NCI-H1436 treated with DMSO at 0.1 percent for 48 hours (cell line): ENCODE measurements at places on chromosomes 6 and 20.

DNA sequence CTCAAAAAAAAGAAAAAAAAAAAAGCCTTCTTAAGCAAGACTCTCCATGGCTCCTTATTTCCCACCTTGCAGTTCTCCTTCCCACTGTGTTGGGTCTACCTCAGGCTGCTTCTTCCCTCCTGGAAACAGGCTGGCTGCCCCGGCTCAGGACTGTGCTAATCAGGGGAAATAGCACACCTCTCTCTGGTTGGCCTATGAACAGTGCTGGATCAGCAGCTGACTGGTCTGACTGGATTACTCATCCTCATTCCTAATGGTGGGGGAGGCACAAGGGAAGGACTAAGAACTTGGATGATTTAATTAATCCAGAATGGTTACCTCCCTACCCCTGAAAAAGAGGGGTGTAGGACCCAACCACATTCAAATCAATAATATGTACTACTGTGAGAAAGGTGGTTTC lies 3.9 kb upstream of the SRSF3 start:
- no peak for DNase-seq

- no peak for DNase-seq
These were observed 51.6 kb upstream of the ASIP start for GRCh38 chr20:34189572-34190163.

DNA sequence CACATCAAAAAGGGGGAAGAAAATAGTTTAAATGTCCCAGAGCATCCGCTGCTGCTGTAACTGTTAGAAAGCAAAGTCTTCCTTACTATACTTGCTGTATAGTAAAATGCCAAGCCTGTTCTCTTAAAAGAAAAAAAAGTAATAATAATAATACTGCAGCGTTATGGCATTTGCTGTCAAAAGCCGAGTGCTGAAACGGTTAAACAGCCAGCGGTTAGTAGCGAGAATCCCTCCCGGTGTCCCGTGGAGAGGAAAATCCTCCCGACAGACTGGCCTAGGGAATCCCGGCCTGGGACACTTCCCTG lies 19.5 kb upstream of the NFATC2 start:
- no peak for DNase-seq

- DNase-seq = no peak
These were observed 79.5 kb downstream of the AGPAT4 start for GRCh38 chr6:161194374-161194773.

GRCh38 chr6:161079566-161080262 lies 88.1 kb downstream of the MAP3K4 start:
- no peak for DNase-seq

DNA sequence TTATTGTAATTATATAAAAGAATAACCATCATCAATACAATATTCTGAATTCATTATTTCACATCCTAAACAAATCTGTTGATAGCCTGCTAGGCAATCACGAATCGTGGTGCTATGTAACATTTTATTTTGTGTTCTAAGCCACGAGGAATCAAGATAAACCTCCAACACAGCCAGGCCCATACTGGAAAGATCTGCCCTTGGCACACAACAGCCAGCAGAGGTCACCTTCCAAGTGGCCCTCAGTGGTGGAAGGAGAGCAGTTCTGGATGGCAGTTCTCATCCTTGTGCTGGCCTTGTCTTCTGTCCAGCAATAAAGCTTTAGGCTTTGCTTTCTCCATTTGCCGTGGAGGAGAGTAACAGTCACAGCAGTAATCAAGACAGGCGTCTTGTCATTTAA lies 13.2 kb downstream of the ZNF831 start:
- DNase-seq = no peak

- no peak for DNase-seq
These were observed 3.8 kb upstream of the NPEPL1 start for GRCh38 chr20:58688840-58689239.

- no peak for DNase-seq
These were observed 8.9 kb downstream of the SMLR1 start for GRCh38 chr6:130836055-130836640.

- DNase-seq = no peak
These were observed 188.8 kb upstream of the BTBD3 start for GRCh38 chr20:11728937-11729336.

- peak; percentile 47 for DNase-seq
These were observed 931 bp upstream of the UCKL1 start for GRCh38 chr20:63957004-63957689.

DNA sequence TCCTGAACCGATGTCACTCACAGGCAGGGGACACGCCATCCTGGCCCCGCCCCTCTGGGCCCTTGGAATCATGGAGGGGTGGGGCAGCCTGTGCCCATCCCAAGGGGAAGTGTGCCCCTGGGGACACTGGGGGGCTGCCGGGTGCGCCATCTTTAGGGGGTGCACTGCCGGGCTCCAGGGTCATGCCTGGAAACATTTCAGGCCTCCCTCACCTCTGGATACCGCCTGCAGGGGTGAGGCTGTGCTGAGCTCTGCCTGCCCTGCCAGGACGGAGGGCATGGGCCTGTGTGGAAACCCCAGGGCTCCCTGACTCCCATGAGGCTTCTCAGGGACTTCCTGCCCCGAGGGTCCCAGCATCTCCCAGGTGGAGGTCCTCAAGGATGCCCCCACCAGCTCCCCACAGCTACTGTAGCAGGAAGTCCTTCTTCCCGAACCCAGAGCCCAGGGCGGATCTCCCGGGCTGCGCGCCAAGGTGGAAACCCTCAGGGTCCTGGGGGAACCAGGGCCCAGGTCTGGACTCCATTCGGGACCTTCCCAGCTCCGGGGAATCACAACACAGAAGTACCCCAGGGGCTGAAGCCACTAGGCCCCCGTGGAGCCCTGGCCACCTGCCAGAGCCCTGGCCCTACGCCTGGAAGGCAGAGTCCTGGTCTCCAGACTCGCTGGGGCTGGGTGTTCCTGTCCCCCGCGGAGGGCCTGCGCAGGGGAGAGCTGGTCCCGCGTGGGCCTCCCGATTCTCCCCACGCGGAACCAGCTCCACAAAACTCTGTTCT lies 15.6 kb downstream of the CHRNA4 start:
- no peak for DNase-seq

DNA sequence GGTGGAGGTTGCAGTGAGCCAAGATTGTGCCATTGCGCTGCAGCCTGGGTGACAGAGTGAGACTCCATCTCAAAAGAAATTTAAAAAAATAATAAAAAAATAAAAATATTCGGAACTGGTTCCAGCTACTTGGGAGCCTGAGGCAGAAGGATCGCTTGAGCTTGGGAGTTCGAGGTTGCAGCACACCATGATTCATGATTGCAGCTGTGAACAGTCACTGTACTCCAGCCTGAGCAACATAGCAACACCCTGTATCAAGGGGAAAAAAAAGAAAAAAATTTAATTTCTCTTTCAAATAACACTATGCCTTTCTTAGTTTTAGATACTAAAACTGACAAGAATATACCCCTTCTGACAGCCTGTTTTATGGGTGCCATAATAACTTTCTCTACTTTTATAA lies 10.5 kb downstream of the KDM1B start:
- no peak for DNase-seq

DNA sequence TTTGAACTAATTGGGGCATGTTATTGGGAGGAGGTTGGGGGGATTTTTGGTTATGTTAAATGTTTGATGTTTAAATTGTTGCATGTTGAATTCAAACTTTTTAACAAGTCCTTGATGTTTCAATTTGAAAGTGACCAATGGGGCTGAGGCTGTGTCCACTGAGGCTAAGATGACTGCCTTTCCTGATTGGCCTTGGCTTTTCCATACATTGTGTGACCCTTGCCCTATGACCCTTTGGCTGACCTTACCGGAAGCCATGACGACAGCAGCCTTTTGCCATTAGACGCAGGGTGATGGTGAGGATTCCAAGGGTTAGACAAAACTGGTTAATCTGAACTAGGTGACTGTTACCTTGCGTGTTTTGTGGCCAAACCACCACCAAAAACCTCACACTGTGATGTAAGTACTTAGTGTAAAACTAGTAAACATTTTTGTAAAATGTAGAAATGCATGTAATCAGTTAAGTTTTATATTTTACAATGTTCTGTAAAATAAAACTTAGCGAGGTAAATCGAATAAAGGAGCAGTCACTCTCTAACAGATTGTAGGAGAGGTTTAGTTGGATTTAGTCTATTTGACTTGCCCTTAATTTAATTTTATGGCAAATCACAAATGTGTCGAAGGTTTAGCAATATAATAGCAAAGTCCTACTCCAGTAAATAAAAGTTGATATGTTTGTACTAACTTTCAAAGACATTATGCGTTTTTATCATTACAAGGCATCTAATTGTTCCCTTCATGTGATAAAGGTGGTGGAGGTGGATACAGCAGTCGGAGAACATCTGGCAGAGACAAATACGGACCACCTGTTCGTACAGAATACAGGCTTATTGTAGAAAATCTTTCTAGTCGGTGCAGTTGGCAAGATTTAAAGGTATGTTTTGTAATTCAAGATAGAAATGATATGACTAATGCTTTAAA lies 1.6 kb downstream of the SRSF6 start:
- DNase-seq = no peak

GRCh38 chr6:109339906-109340678 lies 42.2 kb downstream of the CD164 start:
- DNase-seq = no peak

GRCh38 chr6:133360194-133360593 lies 119.0 kb downstream of the EYA4 start:
- no peak for DNase-seq

- DNase-seq = no peak
These were observed 523.9 kb upstream of the POU3F2 start for GRCh38 chr6:98310443-98310842.

DNA sequence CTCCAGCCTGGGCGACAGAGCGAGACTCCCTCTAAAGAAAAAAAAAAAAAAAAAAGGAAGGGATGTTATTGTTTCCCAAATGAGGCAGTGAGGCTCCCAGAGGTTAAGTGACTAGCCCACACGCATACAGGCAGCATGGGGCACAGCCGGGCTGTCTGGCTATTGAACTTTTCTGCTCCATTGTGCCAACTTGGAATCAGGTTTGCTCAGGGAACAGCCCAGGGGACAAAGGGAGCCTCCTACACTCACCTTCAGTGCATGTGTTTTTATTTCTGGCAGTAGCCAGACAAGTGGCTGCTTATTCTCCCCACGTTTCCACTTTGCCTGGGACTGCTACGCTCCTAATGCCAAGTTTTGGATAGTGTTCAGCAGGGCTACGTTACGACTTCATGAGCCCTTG lies 10.7 kb downstream of the ETV7 start:
- DNase-seq = no peak

GRCh38 chr20:47055699-47056369 lies 161.2 kb downstream of the EYA2 start:
- DNase-seq = no peak

- DNase-seq = no peak
These were observed 751.5 kb downstream of the EPHA7 start for GRCh38 chr6:92667843-92668242.

DNA sequence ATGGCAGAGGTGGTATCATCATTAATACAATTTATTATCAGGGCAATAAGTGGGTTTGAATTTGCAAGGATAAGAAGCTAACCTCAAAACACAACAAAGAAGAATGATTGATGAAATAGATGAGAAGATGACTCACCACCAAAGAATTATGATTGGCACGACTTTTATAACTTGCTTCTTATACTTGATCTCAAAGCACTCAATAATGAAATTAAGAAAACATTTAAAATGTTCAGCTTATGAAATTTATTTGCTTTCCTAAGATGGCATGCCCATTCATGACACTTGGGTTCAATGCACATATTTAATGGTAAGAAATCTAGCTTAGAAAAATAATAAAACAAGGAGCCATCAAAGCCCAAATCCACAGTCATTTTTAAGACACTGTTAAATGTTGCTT lies 477.5 kb downstream of the GJA1 start:
- DNase-seq = no peak

- no peak for DNase-seq
These were observed 33.9 kb downstream of the EDN1 start for GRCh38 chr6:12324099-12324498.

DNA sequence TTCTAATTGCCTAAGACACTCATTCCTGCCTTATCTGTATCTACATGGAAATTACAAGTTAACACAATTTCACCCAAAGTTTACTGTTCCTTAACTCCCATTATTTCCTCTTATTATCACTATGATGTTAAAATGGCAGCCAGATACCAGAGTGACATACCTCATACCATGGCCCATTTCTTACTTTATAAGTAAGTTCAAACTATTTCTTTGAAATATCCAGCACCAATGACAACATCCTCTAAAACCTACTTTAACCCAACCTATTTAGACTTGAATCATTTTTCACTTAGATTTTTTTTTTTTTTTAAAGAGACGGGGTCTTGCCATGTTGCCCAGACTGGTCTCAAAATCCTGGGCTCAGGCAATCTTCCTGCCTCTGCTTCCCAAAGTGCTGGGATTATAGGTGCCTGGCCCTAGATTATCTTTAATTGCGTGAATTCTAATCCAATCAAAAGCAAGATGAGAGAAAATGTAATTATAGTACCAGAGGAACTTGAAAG lies 10.0 kb downstream of the REV3L start:
- no peak for DNase-seq

GRCh38 chr6:135257631-135258405 lies 76.7 kb downstream of the MYB start:
- no peak for DNase-seq
